ENCODE measurements at places on chromosomes 3 and 15. TPM values are rescaled to one million over a fixed set of nuclear protein-coding genes. Genes with fewer than 3 reads are reported as not detected.

DNA sequence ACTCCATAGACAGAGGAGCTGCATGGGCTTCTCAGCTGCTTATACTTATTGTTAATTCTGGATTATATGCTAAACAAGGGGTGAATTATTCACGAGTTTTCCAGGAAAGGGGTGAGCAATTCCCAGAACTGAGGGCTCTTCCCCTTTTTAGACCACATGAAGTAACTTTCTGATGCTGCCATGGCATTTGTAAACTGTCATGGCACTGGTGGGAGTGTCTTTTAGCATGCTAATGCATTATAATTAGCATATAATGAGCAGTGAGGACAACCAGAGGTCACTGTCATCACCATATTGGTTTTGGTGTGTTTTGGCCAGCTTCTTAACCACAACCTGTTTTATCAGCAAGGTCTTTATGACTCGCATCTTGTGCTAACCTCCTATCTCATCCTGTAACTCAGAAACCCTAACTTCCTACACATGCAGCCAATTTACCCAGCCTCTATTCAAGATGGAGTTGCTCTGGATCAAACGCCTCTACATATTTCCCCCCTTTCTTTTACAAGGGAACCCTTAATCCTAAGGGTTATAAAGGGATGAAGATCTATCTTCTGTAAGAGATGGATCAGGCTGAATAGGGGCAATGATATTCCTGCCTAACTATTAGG is 12.1 kb upstream of the DMXL2 start:
- DNase-seq = no peak

GRCh38 chr15:32967521-32967920 is 227.0 kb downstream of the FMN1 start:
- DNase-seq = no peak

DNA sequence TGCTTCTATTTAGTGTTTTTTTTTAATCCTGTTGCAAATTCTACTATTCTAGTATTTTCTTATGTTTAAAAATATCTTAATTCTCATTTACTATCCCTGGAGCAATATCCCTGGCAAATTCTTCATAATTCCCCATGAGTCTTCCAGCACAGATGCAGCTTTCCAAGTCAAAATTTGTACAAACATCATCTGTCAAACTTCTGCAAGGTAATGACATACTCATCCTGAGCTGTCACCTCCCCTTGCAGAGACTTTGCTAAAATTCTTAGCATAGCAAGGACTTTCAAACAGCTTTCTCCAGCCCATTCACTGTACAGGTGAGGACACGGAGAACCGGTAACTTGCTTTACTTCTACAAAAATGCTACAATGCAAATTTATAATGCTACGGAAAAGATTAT is 28.6 kb upstream of the VGLL4 start:
- no peak for DNase-seq

GRCh38 chr15:36914466-36914865 is 185.9 kb downstream of the MEIS2 start:
- DNase-seq = no peak

- DNase-seq = no peak
Measured at GRCh38 chr3:104746056-104746455, 620.7 kb upstream of the ALCAM start.

- no peak for DNase-seq
Measured at GRCh38 chr3:191424881-191425280, 36.1 kb upstream of the PYDC2 start.

DNA sequence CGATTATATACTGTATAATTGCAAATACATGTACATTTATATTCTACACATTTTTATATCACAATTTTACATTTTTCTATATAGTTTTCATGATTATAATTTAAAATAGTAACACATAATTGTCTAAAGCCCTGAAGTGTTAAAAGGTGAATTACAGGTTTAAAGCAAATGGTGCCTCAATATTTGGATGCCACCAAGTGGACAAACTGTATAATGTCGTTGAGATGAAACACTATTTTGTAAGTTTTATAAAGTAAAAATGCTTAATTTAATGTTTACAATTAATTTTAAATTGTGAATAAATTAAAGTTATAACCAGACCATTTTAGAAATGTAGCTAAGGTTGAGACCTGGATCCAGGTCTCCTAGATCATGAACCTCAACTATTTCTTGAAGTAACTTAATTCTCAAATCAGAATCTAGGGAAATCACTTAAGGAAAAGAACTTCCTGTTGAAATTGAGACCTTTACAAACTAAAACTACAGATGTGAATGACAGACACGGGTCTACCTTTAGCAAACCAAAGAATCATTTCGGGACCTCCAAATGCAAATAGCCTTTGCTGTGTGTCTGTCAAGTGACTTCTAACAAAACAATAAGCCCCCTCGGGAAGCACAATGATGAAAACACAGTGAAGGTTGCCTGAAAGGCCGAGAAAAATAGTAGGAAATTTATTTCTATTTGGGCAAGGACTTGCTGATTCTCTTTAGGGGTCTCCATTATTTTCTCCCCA is 37.8 kb downstream of the EHHADH start:
- peak; percentile 24 for DNase-seq

- DNase-seq = no peak
Measured at GRCh38 chr3:147418371-147418781, 9.2 kb downstream of the ZIC1 start.

- no peak for DNase-seq
Measured at GRCh38 chr15:28952666-28953491, 67.1 kb downstream of the APBA2 start.

DNA sequence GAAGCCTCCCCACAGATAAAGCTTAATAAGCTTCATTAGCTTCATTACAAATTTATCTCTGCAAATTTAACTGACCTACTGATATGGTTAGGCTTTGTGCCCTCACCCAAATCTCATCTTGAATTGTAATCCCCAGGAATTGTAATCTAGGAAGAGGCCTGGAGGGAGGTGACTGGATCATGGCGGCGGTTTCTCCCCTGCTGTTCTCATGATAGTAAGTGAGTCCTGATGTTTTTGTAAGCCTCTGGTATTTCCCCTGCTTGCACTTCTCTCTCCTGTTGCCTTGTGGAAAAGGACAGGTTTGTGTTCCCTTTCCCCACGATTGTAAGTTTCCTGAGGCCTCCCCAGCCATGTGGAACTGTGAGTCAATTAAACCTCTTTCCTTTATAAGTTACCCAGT is 226.1 kb upstream of the TTC14 start:
- no peak for DNase-seq

DNA sequence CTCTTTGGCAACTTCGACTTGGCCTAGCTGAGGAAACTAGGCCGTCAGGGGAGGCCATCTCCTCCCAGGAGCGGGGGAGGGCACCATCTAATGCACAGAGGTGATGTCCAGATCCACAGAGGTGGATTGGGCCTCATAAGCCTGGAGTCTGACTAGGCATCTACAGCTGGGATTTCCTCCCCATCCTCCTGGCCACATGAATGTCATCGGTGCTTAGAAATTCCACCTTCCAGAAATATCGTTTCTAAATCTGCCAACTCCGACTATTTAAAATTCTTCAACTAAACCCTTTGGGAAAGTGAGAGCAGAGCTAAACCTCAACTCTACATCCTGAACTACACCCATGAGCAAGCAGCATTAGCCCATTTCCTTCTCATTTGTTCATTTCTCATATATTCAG is 118.7 kb downstream of the WNT5A start:
- no peak for DNase-seq

- DNase-seq = no peak
Measured at GRCh38 chr3:14322001-14322400, 80.4 kb upstream of the SLC6A6 start.

- no peak for DNase-seq
Measured at GRCh38 chr15:81072551-81072950, 61.5 kb upstream of the CFAP161 start.

GRCh38 chr15:48120745-48121144 is at the start of gene SLC24A5:
Gene SLC24A5 (plus strand): TSS chr15:48120990. CDS start chr15:48121045, 55 bp downstream.
- no peak for DNase-seq

GRCh38 chr15:33963831-33964664 is 4.2 kb upstream of the CHRM5 start:
- peak; percentile 56 for DNase-seq

The OR5K2 gene
- not detected for total RNA-seq

The ACAN gene
- not detected for total RNA-seq

The CELSR3 gene
- total RNA-seq = 0.22 TPM

The CLRN1 gene
- total RNA-seq = not detected

The GOLIM4 gene
- total RNA-seq = 26.4 TPM

The HDC gene
- total RNA-seq = not detected
